Posterior vena cava (tissue), 2 donors: ENCODE measurements at places on chromosomes 6 and 20. TPM values are rescaled to one million over a fixed set of nuclear protein-coding genes. Genes with fewer than 3 reads are reported as not detected.

DNA sequence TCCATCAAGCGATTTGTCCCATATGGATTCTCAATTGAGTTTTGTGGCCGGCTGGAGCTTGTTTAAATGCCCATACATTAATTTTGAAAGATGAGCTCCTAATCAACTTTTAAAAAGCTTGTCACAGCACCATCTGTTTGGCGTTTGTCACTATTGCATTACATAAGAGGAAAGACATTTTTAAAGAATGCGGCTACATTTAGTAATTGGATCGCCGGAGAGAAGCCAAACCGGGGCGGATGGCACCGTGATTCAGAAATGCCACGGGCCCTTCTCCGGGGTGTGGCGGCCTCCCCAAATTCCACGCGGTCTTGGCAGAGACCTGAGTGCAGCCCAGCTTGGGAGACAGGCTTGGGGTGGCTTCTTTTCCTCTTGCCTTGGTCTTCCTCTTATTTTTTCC lies 67.7 kb upstream of the ZNFX1 start:
- DNase-seq = peak; percentile 86

- peak; percentile 90 for DNase-seq
Measured at GRCh38 chr6:165884813-165885765, 222.0 kb upstream of the PDE10A start.

DNA sequence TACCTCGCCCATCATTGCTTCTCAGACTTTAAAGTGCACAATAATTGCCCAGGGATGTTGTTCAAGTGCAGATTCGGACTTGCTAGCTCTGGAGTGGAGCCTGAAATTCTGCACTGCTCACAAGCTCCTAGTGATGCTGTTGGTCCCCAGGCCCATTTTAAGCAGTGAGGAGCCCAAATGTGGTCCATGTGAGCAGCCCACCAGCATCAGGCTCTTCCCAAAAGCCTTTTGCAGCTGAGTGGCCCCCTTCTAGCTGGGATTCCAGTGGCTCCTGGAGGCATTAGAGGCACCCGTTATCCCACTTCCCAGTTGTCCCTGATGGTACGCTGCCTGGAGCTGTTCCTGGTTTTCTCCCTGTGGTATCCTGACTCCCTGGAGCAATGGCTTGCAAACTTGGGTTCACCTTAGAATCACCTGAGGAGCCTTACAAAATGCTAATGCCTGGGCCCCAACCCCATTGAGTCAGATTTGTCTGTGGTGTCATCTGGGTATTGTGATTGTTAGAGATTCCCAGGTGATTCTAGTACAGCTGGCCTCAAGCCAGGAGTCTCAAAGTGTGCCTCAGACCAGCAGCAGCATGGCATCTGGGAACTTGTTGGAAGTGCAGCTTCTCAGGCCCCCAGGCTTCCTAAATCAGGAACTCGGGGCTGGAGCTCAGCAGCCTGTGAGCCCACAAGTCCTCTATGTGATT lies 186.9 kb upstream of the SLC24A3 start:
- DNase-seq = no peak

DNA sequence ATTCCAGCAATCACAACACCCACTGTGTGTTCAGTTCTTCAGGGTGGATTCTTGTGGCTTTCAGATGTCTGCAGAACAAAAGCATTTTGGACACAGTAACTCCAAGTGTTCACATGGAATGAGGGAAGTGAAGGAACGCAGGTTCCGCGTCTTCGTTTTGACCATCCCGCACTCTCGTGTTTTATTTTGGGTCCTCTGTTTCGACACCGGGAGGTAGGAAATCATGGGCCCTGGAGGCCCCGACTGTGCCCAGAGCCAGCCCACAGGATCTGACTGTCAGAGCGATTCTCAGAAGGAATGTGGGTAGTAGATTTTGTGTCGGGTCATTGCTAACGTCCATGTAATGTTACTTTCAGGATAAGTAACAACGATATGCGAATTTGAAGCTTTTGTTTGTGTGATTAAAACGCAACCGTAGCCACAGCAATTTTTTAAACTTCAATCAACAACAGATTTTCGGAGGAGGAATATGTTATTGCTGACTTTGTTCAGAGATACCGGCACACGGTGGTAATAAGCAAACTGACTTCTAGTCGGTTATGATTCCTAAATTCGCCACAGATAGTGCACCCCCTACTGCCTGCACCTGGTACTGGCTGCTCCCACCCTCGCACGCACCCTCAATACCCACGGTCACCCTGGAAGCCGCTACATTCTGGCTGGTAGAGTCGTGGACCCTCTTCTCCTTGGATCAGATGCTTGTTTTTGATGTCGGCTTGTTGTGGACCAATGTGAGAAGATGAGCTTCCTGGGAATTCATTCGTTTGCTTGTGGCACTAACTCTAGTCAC lies 10.5 kb downstream of the NPEPL1 start:
- DNase-seq = no peak

DNA sequence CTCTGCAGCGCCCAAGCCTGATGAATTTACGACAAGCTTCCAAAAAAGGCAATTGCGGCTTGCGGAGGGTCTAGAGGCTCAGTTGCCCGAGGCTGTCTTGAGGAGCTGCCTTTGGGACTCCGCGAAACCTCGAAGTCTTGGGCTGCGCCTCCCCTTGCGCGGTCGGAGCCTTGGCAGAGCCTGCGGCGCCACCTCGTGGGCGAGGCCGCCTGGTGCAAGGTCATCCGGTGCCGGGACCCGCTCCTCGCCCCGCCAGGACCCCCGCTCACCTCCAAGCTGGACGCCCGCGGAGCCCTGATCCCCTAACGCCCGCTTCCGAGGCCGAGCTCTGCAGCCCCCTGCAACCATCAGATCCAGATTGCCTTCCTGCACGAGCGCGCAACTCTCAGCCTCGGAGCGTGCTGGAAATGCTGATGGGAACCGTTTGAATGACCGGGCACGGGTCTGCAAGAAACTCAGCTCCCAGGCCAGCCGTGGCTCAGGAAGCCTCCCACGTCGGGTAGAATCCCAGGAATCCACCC lies 14.9 kb upstream of the FAM210B start:
- DNase-seq = peak; percentile 83

DNA sequence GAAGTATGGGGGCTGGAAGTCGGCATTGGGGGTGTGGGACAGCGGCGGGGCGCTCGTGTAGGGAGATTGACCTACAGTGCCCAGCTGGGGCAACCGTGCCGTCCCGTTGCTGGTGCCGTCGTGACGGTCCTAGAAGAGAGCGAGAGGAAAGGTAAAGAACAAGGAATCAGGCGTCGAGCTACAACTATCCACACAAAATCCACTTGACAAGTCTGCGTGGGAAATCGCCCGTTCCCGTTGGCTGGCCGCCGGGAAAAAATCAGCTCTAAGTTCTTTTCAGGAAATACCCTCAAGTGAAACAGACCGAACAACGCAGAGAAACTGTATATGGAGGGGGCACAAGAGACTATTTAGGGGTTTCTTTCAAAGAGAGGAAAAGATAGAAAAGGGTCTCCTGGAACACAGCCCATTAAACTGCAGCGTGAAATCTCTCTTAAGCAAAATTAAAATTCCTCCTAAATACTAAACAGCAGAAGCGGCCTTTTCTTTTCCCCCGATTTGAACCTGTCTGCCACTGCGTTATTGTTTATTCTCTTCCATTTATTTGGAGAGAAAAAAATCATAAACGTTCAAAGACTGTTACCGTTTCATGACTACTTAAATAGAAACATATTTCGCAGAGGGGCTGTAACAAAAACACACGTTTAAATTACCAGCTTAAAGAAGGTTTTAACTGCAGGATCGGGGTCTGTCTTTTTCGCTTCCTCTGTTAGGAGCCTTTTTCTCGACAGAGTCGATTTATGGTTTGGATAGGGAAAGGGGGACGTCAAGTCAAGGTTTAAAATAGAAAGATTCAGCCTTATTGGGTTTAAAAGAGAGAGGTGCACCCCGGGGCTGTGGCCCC lies 4.4 kb downstream of the TFAP2A start:
- no peak for DNase-seq

CCN2 gene
- 357 TPM for total RNA-seq

TRIM40 gene
- not detected for total RNA-seq

SLC35D3 gene
- total RNA-seq = not detected

EYS gene
- total RNA-seq = not detected

KCNK16 gene
- not detected for total RNA-seq
